ENCODE measurements at places on chromosomes 7 and 10.

GRCh38 chr7:14837216-14837615, 65.3 kb downstream of the DGKB start:
- DNase-seq: no peak

DNA sequence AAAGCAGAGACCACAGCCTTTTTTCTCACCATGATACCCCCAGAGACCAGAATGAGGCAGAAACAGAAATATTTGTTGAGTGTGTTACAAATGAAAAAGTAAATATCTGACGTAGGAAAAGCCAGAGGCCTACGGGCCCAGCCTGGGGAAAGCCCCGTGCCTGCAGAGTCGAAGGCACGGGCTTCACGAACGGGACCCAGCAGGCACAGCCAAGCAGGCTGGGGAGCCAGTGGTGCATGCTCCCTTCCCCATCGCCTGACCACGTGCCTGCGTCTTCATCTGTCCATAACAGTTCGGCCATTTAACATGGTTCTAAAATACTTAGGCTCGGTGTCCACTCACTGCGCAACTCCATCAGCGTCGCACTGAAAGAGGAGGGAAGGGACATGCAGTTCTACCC, 50.8 kb downstream of the SLIT1 start:
- no peak for DNase-seq

DNA sequence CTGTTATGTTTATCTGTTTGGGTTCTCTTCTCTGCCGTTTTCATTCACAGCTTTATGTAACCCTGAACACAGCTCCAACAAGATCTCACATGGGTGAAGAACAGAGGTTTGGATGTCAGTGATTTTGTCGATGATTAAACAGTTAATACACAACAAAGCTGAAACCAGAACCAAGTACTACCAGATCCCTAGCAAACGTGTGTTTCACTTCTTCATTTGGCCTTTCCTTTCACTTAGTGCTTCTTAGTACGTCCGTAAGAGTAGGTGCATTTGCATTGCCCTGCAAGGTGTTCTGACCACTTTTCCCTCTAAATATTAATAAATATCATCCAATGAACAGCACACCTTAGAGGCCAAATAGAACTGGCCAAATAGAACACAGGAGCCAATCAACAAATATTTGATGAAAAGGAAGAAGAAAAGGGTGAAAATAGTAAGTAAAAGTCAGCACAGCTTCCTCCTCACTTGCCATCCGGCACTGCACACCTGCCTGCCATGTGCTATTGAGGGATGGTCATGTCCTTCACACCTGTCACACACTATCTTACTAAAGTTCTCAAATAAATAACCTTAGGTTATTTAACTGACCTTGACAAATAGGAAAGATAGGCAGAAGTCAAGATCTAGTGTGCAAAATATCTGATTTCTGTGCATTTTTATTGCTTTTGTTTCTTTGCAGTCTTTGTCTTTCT, 252.6 kb upstream of the ANKRD30A start:
- DNase-seq: no peak

GRCh38 chr7:42699380-42700178, 212.3 kb downstream of the C7orf25 start:
- no peak for DNase-seq

DNA sequence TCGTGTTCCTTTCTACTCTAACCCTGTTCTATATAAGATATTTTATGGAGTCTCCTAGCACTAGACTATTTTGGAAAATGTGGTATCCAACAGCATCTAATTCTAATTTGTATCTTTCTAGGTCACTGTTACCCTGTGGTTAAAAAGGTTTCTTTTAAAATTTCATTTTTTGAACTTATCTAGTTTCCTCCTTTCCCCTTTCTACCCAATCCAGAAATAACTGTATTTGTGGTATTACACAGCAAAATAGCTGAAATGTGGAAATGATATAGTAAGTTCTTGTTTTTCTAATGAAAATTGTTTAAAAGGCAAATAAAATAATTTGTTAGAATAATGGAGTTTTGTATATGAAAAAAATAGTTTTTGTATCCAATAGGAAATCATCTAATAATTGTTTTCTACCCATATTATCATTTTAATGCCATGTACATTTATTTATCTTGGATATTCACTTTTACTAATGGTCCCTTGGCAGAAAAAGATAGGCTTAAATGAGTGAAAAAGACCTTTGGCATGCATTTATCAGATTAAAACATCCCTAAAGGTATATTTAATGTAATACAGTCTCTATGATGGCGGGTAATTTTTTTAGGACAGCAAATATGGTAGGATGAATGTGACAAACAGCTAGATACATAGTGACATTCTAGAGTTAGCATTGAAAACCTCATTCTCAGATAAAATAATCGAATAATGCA, 175.5 kb upstream of the PLXDC2 start:
- DNase-seq: no peak

DNA sequence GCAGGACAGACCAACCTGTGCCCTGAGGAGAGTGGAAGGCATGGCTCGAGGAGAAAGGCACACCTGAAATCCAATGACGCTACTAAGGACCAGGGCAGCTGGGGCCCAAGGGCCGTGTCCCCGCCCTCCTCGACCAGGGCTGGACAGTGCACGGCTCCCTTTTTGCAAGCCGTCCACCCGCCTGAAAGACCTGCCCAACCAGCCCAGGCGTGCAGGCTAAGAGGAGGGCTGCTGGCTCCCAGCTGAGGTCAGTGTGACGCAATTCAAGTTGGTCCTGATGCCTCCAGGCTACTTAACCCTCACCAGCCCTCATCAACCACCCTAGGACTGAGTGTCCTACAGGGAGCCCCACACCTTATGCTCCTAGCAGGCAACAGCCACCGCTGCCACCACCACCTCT, 69.3 kb downstream of the DLG5 start:
- no peak for DNase-seq

- DNase-seq: no peak
Observed at GRCh38 chr7:135239263-135239662, 5.6 kb downstream of the STRA8 start.

DNA sequence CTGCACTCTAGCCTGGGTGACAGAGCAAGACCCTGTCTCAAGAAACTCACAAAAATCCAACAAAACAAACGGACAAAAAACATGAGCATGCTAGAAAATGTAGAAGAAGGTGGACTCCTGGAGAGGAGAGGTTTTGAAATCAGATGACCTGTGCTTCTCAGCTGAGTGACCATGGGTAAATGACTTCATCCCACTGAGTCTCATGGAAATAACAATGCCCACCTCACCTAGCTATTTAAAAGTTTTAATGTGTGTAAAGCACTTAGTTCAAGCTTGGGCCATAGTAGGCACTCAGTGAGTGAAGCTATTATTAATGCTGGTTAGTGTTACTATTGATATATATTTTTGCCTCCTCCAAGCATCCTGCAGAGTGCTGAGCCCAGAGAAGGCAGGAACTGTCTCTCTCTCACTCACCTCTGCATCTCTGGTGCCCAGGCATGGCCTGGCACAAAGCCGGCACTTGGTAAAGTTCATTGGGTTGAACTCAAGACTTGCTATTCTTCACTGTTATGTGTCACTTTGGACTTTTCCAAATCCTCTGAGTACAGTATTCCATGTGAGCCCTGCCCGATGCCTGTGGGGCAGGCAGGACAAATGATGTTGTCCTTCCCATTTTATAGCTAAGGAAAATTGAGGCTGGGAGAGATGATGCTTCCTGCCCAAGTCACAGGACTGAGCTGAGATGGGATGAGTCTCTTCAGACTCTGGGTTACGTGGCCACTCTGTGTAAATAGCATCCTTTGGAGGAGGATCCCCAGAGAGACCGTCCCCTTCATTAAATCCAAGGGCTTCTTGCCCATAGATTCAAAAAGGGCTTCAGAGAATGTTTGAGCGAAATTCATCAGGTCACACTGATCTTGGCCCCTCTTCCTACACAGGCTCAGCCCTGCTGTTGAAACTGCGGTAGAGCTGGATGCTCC, 81.4 kb upstream of the EMX2 start:
- DNase-seq: no peak

GRCh38 chr10:50514995-50515394, 108.8 kb downstream of the SGMS1 start:
- DNase-seq: no peak

GRCh38 chr7:157299613-157300368, 37.0 kb upstream of the DNAJB6 start:
- no peak for DNase-seq

Measured in stimulated activated CD8-positive, alpha-beta memory T cell treated with anti-CD3 and anti-CD28 coated beads, Interleukin-15, amount 100 ng/mL, for 4 hours (primary cell).